Stimulated activated CD4-positive, alpha-beta T cell treated with anti-CD3 and anti-CD28 coated beads, Interleukin-1b, Interleukin-23, amount 100 ng/mL, for 1 hour (primary cell): ENCODE measurements at places on chromosomes 12 and 14.

DNA sequence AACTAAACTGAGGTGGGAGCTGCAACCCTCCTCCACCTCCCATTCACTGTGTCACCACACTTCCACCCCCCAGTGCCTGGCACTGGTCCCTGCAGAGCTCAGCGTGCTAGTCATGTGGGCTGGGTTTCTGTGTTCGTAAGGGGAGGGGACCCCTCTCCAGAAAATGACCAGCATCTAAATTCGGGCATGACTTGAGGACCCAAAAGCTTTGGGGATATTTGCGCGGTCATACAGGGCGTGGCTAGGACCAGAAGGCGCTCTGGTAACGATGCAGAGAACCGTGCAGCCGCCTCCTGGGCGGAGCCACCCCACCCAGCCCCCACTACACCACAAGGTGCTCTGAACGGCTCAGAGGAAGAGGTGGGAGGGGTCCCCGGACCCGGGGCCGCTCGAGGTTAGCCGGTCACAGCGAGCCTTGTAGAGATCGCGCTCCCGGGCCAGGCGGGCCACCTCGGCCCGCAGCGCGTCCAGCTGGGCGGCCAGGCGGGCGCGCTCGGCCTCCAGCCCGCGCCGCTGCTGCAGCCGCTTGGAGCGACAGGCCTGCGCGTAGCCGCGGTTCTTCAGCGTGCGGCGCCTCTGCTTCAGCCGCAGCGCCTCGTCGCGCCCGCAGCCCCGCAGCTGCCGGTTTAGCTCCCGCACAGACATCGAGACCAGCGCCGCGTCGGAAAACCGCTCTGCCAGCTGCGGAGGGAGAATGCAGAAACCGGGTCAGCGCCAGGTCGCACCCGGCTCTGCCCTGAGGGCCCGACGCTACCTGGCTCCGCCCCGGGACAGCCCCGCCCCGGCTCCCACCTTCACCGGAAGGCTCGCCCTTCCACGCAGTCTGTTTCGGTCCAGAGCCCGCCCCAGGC, 9.8 kb downstream of the CPNE6 start:
- DNase-seq: peak; percentile 39

GRCh38 chr14:61839507-61839906, 77.3 kb downstream of the SNAPC1 start:
- no peak for DNase-seq

DNA sequence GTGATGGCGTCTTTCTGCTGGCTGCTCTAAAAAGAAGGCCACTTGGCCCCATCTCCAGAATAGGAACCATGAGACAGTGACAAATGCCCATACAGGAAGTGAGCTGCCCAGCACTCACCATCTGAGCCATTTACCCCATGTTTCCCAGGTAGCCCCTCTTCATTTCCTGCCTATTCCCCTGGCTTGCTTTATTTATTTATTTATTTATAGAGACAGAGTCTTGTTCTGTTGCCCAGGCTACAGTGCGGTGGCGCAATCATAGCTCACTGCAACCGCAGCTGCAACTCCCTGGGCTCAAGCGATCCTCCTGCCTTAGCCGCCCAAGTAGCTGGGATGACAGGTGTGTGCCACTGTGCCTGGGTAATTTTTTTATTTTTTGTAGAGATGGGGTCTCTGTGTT, 71.2 kb downstream of the RIN3 start:
- no peak for DNase-seq

GRCh38 chr14:100824091-100824551, 1.8 kb upstream of the MEG3 start:
- no peak for DNase-seq

DNA sequence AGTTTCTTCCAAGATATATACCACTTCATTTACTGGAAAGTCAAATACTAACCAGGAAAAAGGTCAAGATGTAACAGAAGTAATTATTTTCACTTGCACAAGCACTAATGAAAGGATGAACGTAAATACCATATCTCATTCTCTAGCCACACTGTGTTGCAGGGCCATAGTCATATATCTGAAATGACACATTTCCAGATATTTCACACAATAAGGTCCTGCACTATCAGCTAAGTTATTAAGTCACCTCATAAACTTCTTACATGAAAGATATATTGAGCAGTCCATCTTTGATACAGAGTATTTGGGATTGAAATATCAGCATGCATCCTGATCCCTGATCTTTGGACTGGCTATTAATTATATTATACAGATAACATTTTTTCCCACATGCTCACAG, 783.3 kb upstream of the MGAT4C start:
- DNase-seq: no peak

GRCh38 chr12:52806821-52807543, 6.9 kb downstream of the KRT4 start:
- DNase-seq: no peak

DNA sequence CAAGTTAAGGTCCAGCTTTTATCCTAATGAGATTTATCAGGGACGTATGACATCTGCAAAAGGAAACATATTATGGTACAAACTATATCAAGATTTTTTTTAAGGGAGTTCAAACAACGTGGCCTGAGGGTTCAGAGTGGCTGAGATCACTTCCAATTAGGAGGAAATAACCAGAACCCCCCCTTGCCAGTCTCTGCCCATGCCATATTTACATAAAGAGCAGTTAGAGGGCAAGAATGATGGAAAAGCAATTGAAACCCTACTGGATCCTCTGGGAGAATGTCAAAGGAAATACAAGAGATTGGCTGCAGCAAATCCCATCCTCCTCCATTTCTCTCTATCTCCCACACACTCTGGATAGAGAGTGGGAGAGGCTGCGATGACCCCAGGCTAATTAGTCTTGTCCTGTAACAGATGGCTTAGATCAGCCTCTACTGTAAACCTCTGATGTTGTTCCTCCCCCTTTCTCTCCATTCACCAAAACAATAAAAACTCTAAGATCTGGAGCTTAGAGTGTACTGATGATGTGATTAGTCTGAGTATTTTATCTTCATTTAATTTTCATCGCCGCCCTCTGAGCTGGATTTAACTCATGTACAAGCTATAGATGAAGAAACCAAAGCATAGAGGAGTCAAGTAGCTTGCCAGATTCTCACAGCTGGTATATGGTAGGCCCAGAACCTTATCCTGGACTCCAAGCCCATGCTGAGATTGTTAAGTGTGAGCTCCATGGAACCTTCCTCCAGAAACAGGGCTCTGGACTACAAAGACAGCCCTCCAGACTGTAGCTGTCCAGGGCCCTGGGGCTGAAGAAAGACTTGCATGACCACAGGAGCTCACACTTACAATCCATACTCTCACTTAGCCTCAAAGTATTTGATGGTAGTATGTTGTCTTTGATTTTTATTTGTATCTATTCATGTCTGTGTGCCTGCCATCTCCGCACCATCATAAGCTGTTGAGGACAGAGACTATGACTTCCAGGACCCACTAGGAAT, 54.1 kb upstream of the GNG2 start:
- no peak for DNase-seq
